ENCODE measurements at places on chromosomes 2 and 18. TPM values are rescaled to one million over a fixed set of nuclear protein-coding genes. Genes with fewer than 3 reads are reported as not detected.

Gene CD8A
- 1.1 TPM for polyA plus RNA-seq

Gene CYS1
- polyA plus RNA-seq = 18.7 TPM

DNA sequence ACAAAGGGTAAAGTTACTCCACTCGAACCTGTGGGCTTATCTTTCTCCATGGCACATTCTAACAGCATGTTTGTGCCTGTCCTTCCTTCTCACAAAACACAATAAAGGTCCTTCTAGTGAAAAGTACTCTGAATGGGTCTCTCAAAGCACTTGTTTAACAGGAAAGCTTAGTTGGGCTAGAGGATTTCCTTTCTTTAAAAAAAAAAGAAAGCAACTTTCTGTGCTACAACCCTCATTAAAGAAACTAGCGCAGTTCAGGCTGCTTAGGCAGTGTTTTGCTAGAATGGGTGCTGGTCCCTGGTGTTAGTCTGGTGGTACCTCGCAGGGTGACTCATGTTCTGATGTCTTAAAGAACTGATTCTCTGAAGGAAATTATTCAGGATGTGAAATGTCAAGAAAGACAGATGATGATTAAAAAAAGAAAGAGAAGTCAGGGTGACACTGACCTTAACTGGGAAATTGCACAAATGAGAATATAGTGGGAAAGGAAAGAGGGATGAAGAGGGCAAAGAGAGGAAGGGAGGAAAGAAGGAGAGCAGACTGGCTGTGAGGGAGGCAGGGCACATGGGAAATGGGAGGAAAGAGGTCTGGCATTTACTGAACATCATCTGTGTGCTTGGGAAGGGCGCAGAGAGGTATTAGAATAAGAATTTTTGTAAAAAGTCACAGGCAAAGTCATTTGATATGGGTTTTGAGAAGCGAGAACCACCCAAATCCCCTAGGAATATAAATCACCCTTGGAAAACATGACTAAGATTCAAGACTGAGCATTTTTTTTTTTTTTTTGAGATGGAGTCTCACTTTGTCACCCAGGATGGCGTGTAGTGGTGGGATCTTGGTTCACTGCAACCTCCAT, 74.9 kb downstream of the ATP8B1 start:
- DNase-seq = no peak

DNA sequence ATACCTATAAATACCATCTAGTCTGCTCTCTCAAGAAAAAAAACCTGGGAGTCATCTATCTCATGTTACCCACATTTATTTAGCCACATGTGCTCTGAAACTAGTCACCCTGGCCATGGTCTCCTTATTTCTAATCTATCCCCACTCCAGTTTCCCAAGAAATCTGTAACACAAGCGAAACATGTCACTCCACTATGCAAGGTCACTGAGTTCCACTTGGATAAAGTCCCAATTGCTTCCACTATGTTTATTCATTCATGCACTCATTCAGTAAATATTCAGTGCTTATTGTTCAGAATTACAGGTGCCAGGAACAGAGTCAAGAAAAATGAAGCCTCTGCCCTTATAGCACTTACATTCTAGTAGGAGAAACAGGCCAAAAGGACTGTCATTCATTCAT, 369.4 kb upstream of the CYRIA start:
- no peak for DNase-seq

- no peak for DNase-seq
Measured at GRCh38 chr2:175015340-175015739, 10.2 kb upstream of the CHN1 start.
